ENCODE measurements at places on chromosomes 1 and 21.
A peak's percentile ranks its signal among the peaks of the same experiment; 100 is the strongest.

GRCh38 chr1:58839846-58840835 is 56.3 kb upstream of the JUN start:
- peak; percentile 66 for DNase-seq

GRCh38 chr1:36115200-36115669 is 9.8 kb downstream of the COL8A2 start:
- peak; percentile 80 for DNase-seq

DNA sequence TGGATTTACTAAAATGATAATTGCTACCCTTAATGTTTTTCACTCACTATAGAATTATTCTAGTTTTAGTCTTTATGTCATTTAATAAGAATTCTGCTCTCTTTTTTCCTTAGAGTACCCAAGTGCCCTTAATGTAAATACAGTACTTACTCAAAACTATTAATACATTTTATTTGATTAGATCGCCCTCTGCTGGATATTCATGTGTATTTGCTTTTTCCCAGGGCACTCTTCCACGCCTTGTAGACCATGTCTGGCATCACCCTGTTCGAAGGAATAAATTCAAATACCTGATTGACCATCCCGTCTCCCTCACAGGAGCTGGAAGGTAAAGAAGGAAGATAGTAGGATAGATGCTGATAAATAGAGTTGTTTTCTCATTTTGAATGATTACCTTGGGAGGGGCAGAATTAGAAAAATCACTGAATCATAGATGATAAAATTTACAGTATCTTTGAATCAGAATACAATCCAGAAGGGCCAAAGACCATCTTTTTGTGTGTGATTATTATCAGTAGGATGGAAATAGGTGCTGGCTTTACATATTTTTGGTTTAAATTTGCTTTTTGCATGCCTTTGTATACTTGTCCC is 4.1 kb downstream of the AXDND1 start:
- peak; percentile 83 for DNase-seq

GRCh38 chr1:113109908-113110554 is 37.0 kb downstream of the LRIG2 start:
- peak; percentile 95 for DNase-seq

DNA sequence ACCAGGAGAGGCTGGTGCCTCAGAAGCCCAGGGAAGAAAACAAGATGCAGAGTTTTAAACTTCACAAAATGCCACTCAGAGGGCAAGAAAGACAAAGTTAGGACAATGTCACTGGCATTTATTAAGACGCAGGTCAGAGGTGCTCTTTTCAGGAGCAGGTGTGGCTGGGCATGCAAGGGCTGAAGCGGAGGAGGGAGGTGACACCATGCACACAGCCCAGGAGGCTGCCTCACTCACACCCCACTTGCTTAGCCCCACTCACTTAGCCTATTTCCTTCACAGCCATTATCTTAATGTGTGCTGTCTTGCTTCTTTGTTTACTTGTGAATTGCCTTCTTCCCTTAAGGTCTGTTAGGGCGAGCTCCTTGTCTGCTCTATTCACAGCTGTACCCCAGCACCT is 17.2 kb downstream of the HIVEP3 start:
- no peak for DNase-seq

DNA sequence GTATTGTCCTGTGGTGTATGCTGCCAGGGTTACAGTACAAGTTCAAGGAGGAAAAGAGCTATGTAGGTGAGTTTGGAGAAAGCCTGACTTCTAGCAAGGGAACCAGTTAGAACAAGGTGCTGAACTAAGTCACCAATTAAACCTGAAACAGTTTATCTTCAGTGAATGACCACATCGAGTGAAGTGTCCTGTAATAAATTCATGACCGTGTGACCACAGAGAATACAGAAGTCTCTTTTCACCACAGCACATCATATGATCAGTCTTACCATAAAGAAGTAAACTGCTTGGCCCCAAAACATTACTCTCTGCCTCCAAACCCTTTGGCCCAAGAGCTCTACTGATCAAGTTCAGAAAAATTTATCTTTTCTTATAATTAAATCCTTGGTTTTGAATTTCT is 141.4 kb downstream of the DAB1 start:
- DNase-seq = no peak

GRCh38 chr1:67780637-67781036 is 52.6 kb downstream of the GNG12 start:
- no peak for DNase-seq

DNA sequence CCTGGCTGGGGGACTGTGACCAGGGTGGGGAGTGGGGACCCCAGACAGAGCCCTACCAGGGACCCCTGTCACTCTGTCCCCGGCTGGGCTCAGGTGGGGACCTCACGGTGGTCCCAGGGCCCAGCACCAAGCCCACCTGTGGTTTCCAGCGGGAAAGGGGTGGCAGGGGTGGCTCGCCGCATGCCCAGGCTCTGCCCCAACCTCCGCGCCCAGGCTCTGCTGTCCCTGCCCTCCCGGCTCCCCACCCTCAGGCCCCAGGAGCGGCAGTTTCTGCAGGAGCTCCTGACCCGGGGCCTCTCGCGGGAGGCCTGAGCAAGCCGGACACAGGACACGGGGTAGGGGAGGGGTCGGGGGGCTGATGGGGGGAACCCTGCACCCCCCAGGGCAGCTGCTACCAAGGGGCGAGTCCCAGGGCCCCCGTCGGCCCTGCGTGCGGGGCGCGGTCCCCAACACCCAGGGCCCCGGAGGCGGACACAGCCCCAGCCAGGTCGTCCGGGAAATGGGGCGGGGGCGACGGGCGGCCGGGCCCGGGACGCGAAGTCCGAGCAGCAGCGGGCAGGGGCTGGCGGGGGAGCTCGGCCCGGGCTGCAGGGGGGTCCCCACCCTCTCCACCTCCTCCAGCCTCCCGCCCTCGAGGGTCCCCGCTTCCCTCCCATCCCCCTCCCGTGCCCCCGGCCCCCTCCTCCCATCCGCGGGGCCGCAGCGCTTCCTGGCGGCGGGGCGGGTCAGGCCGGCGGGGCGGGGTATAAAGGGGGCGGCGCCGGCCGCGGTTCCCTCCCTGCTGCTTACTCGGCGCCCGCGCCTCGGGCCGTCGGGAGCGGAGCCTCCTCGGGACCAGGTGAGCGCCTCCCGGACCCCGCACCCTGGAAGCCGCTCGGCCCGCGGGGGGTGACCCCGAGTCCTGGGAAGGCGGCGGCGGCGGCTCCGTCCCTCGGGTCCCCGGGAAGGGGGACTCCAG is at the start of gene COL6A2:
COL6A2 (plus strand) TSS at position 777 of the 958 bp plus-strand sequence.
- DNase-seq = peak; percentile 74

DNA sequence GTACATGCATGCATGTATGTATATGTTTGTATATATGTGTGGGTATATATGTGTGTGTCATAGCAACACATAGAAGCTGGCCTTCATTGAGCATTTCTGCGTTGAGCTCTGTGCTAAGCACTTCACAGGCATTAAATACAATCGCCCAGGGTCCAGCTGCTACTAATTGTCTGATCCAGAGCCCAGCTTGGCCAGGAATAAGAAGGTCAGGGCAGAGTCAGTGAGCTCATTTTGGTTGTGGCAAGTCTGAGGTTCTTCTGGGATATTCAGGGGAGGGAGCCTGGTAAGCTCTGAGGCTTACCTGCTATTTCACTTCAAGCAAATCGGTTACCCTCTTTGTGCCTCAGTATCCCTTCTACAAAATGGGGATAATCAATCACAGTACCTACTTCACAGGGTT is 59.6 kb downstream of the FOXO6 start:
- no peak for DNase-seq

DNA sequence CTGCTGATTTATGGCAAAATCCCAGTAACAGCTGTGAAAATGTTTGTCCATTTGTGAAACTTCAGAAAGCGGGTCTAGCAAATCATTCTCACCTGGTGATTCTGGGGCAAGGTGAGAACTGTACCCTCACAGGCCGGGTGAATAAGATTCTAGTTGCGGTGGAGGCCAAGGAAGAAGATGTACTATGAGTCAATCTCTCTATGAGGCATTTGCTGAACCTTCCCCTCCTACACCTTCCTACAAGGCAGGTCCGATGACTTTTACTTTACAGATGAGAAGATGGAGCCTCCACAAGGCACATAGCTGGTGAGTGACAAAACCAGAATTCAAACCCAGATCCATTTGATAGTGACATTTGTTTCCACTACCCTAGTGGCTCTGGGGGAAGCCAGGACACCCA is 72.7 kb downstream of the BACH1 start:
- DNase-seq = no peak

- no peak for DNase-seq
Observed at GRCh38 chr1:65564493-65564892, 144.0 kb downstream of the LEPR start.

- DNase-seq = no peak
Observed at GRCh38 chr1:162578071-162578700, 16.7 kb downstream of the UAP1 start.

- peak; percentile 51 for DNase-seq
Observed at GRCh38 chr1:15584489-15585363, at the start of gene AGMAT. TSS of gene AGMAT (minus strand) at chr1:15585051. CDS start at chr1:15584967, 84 bp downstream.

- DNase-seq = no peak
Observed at GRCh38 chr1:87513966-87514660, 185.4 kb downstream of the LMO4 start.

DNA sequence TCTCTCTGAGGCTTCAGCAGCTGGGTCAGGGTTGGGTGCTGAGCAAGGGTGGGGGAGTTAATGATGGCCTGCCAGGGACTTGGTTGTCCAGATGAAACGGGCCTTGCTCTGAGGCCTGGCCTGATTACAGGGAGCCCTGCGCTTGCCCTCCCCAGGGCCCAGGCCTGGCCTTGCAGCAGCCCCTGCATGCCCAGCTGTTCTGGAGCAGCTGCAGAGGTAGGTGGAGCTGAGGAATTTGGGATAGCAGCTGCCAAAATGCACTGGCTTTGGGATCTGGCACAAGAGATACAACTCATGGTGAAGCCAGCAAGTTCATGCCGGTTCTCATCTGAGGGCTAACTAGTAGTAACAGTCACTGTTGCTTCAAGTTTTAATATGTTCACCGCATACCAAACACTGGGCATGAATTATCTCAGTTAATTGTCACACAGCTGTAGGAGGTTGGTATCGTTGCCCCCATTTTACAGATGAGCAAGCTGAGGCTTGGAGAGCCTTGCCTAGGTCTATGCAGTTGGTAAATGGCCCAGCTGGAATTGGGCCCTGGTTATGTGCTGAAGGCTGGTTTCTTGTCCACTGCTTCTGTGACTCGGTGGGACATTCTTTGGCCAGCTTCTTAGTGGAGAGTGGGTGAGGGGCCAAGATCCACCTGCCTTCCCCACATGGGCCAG is 7.3 kb upstream of the SERINC2 start:
- DNase-seq = no peak

DNA sequence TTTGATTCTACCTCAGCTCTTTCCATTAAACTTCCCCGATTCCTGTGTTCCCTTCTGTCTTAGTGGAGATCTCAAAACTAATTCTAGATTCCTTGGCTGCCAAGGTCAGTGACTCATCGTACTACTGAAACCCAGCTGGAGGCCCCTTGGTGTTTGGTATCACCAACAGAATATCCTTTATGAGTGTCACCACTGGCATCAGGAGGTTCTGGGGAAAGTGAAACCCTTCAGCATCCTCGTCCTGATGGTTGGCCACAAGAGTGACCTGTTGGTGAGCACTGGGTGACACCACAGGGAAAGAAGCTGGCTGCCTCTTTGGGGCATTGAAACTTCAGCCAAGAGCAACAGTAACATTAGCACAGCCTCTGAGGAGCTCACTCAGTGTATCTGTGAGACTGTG is 9.6 kb downstream of the RAB42 start:
- peak; percentile 92 for DNase-seq

- DNase-seq = no peak
Observed at GRCh38 chr1:33182401-33182841, 578 bp upstream of the TRIM62 start.

DNA sequence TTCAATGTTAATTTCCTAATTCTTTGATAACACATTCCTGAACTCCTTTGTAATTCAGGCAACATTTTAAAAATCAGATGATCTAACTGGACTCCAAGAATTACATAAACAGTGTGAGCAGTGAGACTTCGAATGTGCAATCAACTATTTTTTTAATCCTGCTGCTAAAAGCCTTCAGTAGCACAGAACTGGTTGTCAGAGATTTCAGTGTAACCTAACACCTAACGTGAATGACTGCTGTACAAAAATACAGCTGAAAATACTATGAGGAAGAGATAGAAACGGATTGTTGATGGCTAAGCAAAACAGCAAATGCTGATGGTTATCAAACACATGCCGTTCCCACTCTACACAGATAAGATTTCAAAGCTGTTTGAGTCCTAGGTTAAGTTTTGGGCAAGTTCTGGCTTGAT is 46.1 kb downstream of the APP start:
- DNase-seq = no peak

DNA sequence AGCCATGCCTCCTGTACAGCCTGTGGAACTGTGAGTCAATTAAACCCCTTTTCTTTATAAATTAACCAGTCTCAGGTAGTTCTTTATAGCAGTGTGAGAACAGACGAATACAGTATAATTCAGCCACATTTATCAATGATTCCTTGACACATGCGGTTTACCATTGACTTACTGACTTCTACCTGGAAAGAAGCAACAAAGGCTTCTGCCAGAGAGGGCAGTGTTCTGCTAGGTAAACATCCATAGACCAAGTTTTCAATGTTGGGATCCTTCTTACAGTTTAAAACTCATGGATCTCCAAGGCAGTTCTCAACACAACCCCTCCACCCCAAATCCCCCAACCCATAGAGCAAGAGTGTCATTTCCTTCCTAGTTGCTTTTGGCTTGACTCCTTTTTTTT is 150.6 kb downstream of the ZNF648 start:
- peak; percentile 0 for DNase-seq

DNA sequence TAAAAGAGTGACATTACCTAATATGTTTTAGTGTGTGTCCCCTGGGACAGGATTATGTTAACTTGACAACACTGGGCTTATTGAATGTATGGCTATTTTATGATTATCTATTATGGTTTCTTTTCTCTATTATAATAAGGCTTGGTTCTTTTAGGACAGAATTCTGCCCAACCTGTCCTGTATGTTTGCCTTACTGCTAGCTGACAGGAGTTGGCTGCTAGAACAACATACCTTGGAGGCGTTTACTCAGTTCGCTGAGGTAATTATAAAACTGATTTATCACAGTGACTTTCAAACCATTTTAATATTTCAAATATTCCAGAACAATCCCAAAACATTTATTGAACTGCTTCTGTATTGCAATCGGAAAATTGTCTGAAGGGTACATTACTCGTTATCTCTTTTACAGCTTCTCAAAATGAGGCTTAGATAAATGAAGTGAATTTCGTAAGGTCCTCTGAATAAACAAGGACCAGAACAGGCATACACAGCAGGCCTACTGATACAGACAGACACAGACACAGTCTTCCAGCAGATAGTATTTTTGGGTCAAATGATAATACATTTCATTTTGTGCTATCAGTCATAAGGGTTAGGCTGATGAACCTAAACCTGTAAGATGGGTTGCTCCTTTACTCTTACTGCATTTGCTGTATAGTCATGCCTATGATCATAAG is 44.2 kb downstream of the SCYL3 start:
- no peak for DNase-seq

DNA sequence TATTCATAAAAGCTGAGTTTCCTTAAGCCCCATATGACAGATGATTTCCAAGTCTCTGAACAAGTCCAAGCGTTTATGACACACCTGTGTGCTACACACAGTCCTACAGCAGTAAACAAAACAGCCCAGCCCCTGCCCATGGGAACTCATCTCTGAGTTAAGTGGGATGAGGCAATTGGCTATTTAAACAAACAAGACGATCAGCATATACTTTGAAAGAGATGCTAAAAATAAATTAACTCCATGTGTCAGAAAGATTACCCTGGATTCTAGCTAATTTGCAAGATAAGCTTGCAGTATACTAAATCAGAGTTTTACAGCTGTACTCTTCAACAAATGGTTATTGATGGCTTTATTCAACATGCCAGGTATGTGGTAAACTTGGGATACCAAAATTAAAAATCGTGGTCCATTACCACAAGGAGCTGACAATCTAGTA is 7.0 kb downstream of the PSMG1 start:
- DNase-seq = no peak

GRCh38 chr1:87993051-87993450 is 664.4 kb downstream of the LMO4 start:
- DNase-seq = no peak
